ENCODE measurements at places on chromosomes 7 and 10.

GRCh38 chr7:30270921-30271320, 13.5 kb upstream of the ZNRF2 start:
- DNase-seq: no peak

DNA sequence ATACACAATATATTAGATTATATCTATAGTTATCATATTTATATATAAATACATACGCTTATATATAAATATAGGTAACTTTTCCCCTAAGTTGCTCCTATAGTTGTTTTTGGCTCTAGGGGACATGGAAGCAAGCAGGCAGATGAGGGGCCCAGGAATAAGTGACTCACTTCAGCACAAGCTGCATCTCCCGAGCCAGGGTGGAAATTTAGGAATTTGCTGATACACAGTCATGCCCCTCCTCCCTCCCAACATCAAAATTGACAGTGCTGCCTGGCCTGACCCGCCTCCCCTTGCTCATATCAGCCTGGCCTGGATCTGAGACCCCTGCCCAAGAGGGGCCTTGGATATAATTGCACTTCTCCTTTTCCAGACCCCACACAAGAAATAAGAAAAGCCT, 33.8 kb downstream of the MKI67 start:
- DNase-seq: no peak

GRCh38 chr7:118478931-118479330, 254.4 kb downstream of the ANKRD7 start:
- DNase-seq: no peak

DNA sequence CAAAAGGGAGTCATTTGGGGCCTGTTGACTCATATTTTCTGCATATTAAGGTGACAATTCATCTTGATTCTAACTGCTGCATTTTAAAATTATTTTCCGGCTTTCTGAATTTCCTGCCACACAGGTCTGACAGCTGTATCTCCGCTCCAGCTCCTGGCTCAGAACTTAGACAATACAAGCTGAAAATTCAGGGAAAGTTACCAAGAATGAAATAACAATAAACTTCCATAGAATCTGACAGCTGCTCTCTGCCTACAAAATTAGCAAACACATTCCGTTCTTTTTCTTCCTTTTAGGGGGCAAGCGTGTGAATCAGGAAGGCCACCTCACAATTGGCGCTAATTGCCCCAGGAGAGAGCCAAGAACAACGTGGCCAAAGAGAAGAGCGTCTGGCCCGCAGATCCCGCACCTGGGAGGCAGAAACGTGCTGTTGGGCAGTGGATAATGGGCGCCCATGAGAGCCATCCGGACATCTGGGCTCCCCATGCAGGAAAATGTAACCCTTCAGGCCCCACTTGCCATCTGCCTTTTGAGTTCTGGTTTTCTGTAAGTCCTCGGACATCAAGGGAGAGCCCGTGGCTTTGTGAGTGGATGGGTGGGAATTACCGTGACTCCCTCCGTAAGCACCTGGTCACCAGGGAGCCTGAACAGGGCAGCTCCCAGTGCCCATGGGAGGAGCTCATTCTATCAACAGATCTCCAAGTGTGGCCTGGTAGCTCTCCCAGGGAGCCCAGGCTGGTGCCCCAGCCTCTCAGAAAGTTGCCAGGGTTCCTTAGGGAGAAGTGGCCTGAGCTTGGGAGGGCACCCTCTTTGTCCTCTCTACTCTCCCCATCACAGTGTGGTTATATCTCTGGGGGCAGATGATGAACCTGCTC, 5.0 kb downstream of the CLRN3 start:
- no peak for DNase-seq

GRCh38 chr7:55214707-55215106, 150.4 kb upstream of the LANCL2 start:
- no peak for DNase-seq

- DNase-seq: no peak
These were observed 56.2 kb upstream of the ATP6V0A4 start for GRCh38 chr7:138854115-138854645.

DNA sequence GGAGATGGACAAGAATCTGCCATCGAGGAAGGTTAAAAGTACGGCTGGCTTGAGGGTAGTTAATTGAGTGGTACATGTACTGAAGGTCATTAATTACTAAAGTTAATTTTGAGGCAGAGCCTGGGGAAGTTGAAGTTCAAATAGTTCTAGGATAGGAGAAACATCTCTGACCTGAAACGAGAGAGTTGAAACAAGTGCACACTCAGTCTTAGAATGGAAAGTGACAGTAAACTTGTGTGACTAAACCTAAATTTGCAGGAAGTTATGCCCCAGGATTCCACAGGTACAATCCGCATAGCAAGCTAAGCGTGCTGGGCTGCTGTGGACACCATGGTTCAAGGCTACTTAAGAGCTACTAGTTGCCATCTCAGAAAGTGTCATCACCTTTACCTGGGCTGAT, 209.9 kb downstream of the CHCHD3 start:
- DNase-seq: no peak

DNA sequence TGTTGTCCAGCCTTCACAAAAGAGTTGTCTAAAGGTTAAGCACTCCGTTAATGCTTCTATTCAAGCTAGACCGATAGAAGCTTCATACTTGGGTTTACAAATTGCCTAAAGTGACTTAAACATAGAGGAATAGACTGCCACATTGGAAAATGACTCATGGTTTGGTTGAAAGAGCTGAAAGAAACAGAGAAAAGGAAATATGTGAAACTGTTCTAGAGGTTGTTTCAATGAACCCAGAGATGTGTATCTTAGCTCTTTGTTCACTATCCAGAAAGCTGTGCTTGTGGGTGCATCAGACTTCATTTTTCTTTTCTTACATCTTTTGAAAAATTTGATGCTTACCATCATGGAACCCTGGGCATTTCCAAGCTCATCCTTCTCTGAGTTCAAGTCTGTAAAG, 736.2 kb downstream of the INHBA start:
- no peak for DNase-seq

DNA sequence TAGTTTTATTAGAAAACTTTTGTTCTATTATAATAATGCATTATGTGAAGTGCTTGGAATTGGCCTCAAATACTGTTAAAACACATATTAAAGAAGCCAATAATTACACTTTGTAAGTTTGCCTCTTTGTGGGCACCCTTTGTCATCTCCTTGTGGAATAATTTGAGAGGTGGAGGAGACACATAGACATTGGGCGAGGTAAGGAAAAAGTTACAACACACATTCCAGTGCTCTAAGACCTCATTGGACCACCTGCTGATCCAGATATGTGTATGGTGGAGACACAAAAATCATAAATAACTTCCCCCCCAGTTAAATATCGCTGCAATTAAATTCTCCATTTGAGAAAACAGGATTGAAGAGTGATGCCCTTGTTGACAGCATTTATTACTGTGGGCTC, 511.8 kb downstream of the GFRA1 start:
- no peak for DNase-seq

DNA sequence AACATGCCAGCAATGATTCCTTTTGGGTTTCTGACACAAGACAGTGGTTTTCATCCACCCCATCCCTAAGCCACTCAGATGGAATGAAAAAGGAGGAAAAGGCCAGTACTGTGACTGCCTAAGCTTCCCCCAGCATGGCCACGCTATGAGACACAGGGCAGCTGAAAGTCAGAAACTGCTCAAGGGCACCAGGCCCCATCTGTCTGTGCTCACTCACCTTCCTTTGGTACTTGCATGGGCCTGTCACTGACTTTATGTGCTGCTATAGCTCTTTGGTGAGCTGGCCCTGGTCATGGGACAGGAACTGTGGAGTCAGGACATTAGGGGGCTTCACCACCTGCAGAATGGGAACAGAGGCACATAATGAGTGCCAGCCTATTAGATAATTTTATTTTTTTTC, 21.2 kb upstream of the ACSM6 start:
- DNase-seq: no peak

GRCh38 chr10:70343312-70343711, 39.1 kb downstream of the LRRC20 start:
- no peak for DNase-seq

DNA sequence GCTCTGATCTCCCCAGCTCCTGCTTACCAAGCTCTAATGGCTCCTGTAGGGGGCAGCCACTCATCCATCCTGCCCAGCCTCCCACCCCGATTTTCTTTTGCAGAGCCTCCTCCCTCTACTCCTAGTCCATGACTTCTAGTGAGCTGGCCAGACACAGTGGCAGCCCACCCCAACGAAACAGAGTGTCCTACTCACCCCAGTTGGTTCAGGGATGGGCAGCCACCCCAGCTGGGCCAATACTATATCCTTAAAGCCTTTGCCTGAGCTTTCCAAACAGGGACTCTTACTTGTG, 77.1 kb downstream of the GRID1 start:
- no peak for DNase-seq

Measured in CD4-positive, alpha-beta T cell treated with Interleukin-6 for 4 hours (primary cell).